Kidney (tissue), 22 donors: ENCODE measurements at places on chromosomes 4 and X. TPM values are rescaled to one million over a fixed set of nuclear protein-coding genes. Genes with fewer than 3 reads are reported as not detected.
A peak's percentile ranks its signal among the peaks of the same experiment; 100 is the strongest.

The CXorf49 gene
- not detected for polyA plus RNA-seq

The IRS4 gene
- not detected for polyA plus RNA-seq

The CCNQ gene
- 35.4 TPM for polyA plus RNA-seq

The NDST3 gene
- polyA plus RNA-seq: 0.22 TPM

The C1QTNF7 gene
- polyA plus RNA-seq: 5.3 TPM

The UGT2A3 gene
- 27.1 TPM for polyA plus RNA-seq

The MFAP3L gene
- polyA plus RNA-seq: 18.4 TPM

The HAND2 gene
- not detected for polyA plus RNA-seq

The PDE5A gene
- polyA plus RNA-seq: 3.9 TPM

DNA sequence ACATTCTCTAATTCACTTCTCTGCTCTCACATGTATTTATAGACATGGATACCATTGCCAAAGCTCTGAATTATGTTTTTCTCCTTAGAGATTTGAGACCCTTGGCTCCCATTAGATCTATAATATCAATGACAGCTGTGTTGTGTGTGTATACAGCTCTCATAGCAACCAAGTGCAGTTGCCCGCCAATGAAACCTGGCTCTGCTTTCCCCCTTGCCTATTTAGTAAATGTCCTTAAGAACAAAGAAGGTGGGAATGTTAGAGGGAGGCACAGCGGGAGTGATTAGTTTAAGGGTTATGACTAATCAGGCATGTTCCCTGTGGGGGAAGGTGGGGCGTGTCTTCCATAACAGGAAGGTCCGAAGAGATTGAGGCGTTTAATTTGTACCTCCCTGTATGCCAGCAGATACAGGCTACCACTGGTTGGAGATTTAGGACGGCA is 100.5 kb upstream of the TBC1D9 start:
- peak; percentile 77 for DNase-seq

- DNase-seq: no peak
Measured at GRCh38 chr4:185405296-185405999, 8.8 kb downstream of the ANKRD37 start.

DNA sequence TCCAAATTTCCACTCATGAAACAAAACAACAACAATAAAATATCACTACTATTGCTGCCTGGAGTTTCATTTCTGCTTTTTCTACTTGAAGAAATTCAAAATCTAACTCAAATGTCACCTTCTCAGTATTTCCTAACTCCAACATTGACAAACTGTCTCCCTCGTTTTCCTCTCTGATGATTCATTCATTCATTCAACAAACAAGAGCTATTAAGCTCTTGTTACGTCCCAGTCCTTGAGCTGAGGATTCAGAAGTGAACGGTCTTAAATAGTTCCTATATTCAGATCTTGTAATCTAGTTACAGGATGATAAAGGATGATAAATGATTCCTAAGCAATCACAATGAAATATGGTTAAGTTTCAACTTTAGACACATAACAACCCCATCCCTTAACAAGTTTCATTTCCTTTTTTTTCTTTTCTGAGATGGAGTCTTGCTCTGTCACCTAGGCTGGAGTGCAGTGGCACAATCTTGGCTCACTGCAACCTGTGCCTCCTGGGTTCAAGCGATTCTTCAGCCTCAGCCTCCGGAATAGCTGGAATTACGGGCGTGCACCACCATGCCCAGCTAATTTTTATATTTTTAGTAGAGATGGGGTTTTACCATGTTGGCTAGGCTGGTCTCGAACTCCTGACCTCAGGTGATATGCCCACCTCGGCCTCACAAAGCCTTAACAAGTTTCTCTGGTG is 1.7 kb downstream of the SLC9B2 start:
- no peak for DNase-seq

DNA sequence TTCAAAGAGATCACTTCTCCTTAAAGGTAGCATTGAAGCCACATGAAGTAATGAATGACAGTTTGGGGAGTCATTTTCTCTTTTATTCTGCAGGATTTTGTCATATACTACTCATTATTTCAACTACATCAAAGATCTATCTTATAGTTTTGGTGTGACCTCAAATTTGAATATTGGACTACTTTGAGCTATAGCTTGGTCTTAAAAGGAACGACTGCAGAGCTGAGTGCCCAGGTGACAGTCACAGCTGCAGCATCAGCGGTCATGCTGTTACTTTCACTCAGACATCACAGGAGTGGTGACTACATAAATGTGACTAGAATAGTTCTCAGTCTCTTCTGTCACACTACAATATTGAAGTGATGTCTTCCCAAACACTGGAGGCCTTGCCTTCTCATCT is 10.7 kb upstream of the SPCS3 start:
- no peak for DNase-seq

- no peak for DNase-seq
Measured at GRCh38 chr4:36006226-36006625, 238.1 kb downstream of the ARAP2 start.

- no peak for DNase-seq
Measured at GRCh38 chr4:18844726-18845125, 823.2 kb upstream of the LCORL start.

DNA sequence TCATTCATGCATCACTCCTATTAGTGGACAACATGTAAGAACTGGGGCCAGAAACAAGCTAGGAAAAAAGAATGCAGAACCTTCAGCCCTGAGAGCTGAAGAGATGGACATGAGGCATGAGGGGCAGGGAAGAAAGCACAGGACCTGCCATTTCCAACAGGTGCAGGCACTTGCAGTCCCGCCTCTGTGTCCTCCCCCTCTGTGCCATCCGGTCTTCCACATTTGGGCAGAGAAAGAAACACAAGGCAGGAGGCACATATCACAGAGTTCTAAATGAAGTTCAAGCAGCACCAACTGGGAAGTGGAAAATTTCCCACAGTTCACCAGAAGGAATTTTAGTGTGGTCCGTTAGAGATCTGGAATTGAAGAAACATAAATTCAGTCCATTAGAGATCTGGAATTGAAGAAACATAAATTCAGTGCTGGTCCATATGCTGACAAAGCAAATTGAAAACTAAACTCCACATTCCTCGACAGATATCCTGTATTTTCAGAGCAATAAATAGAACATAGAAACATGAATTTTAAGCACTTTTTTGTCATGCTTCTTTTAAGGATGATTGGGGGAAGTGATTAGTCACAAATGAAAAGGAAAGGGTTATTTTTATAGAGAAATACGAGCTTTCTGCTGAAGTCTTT is 57.2 kb upstream of the DAPP1 start:
- no peak for DNase-seq

DNA sequence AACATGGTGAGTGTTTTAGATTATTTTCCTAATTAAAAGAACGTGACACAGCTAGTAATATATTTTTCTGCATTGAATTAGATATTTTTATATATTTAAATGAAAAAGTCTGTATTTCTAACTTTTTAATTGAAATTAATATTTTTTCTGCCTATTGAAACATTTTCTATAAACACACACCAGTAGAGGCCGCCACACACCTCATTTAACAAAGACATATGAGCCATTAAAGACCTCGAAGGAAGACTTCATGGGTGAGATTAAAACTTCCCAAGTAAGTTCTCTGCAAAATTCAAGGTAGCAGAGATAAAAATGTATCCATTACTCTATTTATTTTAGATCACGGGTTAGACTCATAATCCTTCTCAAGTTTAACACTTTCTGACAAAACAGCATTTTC is 8.3 kb downstream of the SLITRK2 start:
- no peak for DNase-seq

DNA sequence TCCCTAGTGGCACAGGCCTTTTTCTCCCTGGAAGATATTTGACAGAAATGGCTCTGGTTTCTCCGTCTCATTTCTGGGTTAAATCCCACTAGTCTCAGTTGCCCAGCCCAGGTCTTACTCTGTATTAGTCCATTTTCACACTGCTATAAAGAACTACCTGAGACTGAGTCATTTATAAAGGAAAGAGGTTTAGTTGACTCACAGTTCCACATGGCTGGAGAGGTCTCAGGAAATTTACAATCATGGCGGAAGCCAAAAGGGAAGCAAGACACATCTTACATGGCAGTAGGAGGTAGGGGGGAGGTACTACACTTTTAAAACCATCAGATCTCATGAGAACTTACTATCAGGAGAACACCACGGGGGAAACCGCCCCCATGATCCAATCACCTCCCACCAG is 81.9 kb downstream of the FHDC1 start:
- no peak for DNase-seq

- no peak for DNase-seq
Measured at GRCh38 chr4:20260821-20261220, 9.1 kb downstream of the SLIT2 start.

GRCh38 chrX:132227383-132228112 is 8.3 kb upstream of the RAP2C start:
- DNase-seq: no peak

GRCh38 chr4:2296631-2297601 is 35.0 kb upstream of the MXD4 start:
- peak; percentile 41 for DNase-seq

DNA sequence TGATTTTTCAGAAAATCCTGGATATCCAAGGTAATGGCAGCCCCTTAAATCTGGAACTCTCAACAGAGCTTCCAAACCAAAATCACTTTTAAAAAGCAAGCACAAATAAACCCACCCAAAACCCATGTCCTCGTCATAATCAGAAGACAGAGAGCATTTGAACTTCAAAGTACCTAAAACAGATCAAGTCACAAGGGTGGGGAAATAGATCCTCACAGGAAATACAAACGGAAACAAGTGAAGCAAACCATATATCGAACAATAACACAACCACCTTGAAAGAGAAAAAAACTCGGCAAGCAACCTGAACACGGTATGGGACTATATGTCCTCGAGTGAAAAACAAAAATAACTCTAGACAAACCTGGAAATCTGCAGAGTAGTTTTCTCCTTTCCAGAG is 15.9 kb upstream of the CCNQ start:
- DNase-seq: no peak
